ENCODE measurements at places on chromosomes 3 and 15.

GRCh38 chr3:173584838-173585831 lies 187.6 kb downstream of the NLGN1 start:
- DNase-seq: peak; percentile 81

GRCh38 chr15:34718681-34719665 lies 35.8 kb downstream of the GJD2 start:
- no peak for DNase-seq

DNA sequence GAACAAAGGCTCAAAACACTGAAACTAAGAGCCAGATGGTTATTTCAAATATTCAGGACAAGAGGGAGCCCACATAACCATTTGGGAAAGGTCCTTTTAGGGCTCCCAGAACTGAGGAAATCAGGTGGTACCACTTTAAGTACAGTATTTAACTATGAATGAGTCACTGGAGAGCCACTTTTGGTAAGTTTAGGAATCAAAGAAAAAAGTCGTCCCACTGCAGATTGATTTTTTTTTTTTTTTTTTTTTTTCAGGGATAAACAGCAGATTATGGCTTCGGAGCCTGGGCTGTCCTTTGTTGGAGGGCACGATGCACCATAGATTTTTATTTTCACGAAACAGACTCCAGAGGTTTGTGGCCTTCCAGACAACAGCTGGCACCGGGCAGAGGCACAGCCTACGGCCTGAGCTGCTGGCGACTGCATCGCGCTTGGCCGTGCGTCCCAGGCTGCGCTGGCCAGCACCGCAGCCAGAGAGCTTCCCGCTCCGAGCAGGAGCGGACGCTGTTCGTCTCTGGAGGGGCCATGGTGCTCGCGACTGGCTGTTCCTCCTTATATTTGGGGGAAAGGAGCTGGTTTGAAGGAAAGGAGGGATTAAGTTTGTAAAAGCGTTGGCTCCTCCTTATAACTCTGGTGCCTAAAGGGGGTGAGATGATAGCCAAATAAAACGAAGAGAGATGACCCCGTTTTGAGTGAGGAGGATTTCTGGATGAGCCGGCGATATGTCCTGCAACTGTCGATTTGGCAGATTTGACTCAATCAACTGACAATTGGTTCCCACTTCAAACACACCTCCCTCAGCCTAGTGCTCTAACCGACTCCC lies 152.9 kb upstream of the GOLIM4 start:
- no peak for DNase-seq

DNA sequence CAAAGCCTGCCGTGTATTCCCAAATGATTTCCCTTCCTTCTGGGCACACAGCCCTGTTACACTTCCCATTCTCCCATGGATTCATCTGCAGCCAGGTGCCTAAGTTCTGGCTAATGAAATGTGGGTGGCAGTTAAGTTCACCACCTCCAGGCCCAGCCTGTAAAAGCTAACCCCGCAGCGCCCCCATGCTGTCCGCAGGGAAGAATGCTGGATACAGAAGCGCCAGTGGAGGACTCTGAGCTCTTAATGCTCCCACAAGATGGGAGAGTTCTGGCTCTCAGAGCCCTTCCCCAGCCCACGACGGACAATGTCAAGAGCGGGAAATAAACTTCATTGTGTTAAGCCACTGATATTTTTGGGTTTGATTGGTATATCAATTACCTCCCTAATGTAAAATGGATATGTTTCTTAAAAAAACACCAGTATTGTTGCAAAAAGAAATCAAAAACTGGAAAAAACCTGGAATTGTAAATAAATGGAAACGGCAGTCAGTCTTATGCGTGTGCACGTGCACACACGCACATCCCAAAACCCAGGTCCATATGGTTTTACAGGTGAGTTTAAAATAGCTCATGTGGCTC lies 37.7 kb upstream of the FGD5 start:
- DNase-seq: no peak

DNA sequence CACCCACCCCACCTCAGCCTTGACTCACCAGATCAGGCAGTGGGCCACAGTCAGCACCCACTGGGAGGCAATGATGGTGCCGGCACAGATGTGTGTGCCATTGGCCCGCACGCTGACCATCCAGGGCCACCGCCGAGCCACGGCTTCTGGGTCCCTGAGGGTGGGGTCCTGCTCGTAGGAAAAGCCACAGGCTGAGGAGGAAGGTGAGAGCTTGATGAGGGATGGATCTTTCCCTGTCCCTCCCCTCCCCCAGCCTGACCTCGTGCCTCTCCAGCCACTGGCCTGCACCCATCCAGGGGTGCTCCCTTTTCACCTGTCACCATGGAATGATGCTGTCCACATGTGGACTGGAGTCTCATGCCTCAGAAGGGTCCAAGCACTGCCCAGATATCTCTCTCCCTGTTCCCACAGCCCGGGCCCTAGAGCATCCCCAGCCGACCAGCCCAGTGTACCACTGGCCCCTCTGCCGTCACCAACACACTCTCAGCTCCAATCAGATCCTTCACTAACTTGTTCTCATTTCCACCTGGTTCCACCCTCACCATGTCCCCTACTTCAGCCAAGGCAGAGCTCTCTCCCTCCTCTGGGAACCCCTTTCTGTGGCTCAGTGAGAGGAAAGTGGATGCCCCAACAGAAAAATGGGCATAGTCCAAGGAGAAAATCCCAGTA lies 2.0 kb downstream of the PRSS50 start:
- no peak for DNase-seq

DNA sequence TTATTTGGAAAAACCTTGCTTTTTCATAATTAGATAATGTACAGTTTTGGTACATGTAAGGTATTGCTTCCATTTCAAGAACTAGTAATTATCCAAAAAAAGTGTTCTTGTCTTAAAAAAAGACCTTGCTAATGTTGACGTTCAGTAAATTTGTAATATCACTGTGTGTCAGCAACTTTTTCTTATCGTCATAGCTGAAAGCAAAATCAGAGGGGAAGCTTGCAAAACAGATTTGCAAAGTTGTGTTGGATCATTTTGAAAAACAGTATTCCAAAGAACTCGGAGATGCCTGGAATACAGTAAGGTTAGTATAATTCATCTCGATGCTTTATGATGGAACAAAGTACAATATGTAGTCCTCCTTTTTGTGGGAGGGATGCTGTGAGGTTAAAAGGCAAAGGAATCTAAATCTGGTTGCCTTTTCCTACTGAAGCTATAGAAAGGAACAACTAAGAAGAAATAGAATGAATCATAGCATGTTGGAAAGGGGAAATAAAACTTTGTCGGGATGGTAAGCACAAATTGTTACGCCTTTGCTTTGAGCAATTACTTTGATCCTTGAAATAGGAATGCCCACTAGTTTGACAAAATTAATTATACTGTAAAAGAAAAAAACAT lies 1.5 kb downstream of the NSUN3 start:
- no peak for DNase-seq

- DNase-seq: peak; percentile 1
These were observed 346.8 kb downstream of the CNTN3 start for GRCh38 chr3:74267588-74268184.

GRCh38 chr3:170511371-170511770 lies 74.5 kb downstream of the SLC7A14 start:
- no peak for DNase-seq

- DNase-seq: no peak
These were observed 40.6 kb downstream of the FOXB1 start for GRCh38 chr15:60044636-60045270.

DNA sequence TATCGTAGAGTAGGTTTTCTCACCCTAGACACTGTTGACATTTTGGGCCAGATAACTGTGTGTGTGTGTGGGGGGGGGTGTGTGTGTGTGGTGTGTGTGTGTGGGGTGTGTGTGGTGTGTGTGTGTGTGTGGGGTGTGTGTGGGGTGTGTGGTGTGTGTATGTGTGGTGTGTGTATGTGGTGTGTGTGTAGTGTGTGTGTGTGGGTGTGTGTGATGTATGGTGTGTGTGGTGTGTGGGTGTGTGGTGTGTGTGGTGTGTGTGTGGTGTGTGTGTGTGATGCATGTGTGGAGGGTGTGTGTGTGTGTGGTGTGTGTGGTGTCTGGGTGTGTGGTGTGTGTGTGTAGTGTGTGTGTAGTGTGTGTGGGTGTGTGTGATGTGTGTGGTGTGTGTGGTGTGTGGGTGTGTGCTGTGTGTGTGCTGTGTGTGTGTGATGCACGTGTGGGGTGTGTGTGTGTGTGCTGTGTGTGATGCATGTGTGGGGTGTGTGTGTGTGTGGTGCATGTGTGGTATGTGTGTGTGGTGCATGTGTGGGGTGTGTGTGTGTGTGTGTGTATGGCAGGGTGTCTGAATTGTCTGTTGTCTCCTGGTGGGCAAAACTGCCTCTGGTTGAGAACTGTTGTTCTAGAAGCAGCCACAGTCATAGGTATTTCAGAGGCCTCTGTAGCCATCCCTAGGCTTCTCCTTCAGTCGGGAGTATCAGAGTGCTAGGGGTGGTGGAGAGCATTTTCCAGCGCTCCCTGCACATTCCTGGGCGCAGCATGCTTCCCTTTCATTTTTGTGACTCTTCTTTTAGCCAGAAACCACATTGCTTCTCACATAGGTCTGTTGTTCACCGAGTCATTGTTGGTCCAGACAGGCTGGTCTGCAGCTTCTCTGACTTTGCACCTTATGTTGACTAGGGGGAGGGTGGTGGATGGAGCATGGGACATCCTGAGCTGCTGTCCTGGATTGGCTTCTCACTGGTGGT lies 84.4 kb downstream of the THSD4 start:
- DNase-seq: no peak

Measured in NCI-H1694 treated with DMSO at 0.1 percent for 48 hours (cell line).